Omental fat pad (tissue), 4 donors: ENCODE measurements at places on chromosomes 2 and 18. TPM values are rescaled to one million over a fixed set of nuclear protein-coding genes. Genes with fewer than 3 reads are reported as not detected.

Gene FEZ2
- total RNA-seq, result 62.6 TPM

Gene SOCS6
- 15.6 TPM for total RNA-seq

Gene GCG
- not detected for total RNA-seq

Gene ZSCAN30
- 13.5 TPM for total RNA-seq

Gene RAB27B
- total RNA-seq, result 0.32 TPM

Gene LRRTM1
- total RNA-seq, result not detected

Gene ST8SIA5
- total RNA-seq, result not detected

Gene COLEC11
- total RNA-seq, result 3.6 TPM

Gene MEP1B
- not detected for total RNA-seq

Gene RPRD1A
- 64.8 TPM for total RNA-seq

Gene IL36G
- total RNA-seq, result not detected

Gene DYNAP
- total RNA-seq, result not detected

Gene SPATA3
- total RNA-seq, result not detected

Gene ANKRD30B
- not detected for total RNA-seq

Gene LIMS2
- 24.3 TPM for total RNA-seq

Gene CYP26B1
- total RNA-seq, result 14.4 TPM

Gene KANSL1L
- 30.5 TPM for total RNA-seq

Gene CPO
- not detected for total RNA-seq

Gene MYO7B
- 0.38 TPM for total RNA-seq

Gene C2orf81
- 1.2 TPM for total RNA-seq

Gene CHST9
- total RNA-seq, result not detected

Gene SPC25
- total RNA-seq, result not detected

Gene CENPA
- not detected for total RNA-seq

Gene DNAJC5G
- not detected for total RNA-seq

Gene POTEI
- total RNA-seq, result not detected

Gene CROCC2
- total RNA-seq, result 0.06 TPM

Gene GPC1
- 37.8 TPM for total RNA-seq

Gene RAB3GAP1
- 53.3 TPM for total RNA-seq

Gene CMPK2
- total RNA-seq, result 2.9 TPM

Gene ASXL2
- 19.7 TPM for total RNA-seq

Gene CNTNAP5
- total RNA-seq, result not detected

Gene ESPNL
- 0.47 TPM for total RNA-seq
